ENCODE measurements at places on chromosomes 1 and 21. TPM values are rescaled to one million over a fixed set of nuclear protein-coding genes. Genes with fewer than 3 reads are reported as not detected.

ATP6V1G3 gene
- not detected for total RNA-seq

DNA sequence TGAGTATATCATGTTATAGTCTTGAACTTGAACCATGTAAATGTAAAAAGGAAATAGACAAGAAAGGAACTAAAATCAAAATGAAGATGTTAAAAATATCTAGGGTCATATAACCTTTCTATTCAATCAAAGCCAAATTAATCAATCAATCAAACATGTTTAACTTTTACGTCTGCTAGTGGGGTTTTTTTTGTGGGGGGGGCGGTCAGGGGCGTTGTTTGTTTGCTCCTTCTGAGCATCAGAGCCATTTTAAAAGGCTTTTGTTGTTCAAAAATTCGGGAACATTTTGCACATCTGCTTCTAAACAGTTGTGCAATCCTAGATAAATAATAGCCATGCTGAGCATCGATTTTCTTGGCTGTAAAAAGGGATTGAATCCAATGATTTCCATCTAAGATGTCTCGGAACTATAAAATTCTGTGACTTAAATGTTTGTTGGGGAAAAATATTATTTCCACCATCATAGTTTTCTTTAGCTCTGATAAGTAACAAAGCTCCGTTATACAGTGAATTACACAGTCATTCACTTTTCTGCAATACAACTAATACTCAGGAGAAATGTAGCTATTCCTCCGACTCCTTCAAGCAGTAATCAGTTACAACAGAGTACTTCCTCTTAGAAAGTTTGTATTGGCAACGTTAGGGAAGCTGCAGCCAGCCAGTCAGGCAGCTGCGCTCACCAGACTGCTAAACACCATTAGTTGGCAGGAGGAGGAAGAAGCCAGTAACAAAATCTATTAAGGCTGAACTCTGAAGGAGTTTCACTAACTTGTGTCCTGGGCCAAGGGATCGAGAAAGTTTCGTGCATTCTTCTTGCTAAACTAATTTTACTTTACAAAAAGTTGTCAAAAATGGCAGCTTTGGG lies 2.2 kb downstream of the SPATA6 start:
- H3K27me3 ChIP-seq: no peaks in the 10 kb centered on the region
- no peaks in the 10 kb centered on the region for H3K36me3 ChIP-seq
- H3K4me1 ChIP-seq: peaks cover 34% of the 10 kb centered on the region
- no peak for DNase-seq
- peak overlapping the region; percentile 87 for H3K4me3 ChIP-seq

- H3K4me3 ChIP-seq: peak overlapping the region; percentile 22
- H3K4me1 ChIP-seq: peaks cover 3% of the 10 kb centered on the region
- DNase-seq: no peak
Observed at GRCh38 chr1:23902321-23903278, 10.6 kb downstream of the CNR2 start.

DNA sequence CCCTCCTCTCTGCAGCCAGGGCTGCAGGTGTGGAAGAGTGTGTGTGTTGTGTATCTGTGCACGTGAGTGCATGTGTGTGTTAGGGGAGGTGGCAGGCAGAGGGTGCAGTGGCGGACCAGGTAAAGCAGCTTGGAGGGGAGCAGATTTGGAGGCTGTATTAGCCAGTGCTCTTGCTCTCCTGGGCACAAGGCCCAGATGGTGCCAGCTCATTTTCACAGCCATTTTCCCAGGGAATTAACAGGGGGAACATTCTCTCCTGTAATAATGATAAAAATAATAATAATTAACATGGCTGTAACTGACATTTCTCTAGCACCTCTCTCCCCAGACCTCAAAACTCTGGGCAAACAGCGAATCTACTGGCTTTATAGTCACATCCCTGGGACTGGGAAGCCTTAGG lies 43.6 kb downstream of the LRRN2 start:
- no peaks in the 10 kb centered on the region for H3K4me1 ChIP-seq
- peaks cover 33% of the 10 kb centered on the region for H3K27me3 ChIP-seq
- no peaks in the 10 kb centered on the region for H3K36me3 ChIP-seq
- no peak for DNase-seq
- no peak overlapping the region for H3K27ac ChIP-seq
- no peak overlapping the region for H3K4me3 ChIP-seq

DNA sequence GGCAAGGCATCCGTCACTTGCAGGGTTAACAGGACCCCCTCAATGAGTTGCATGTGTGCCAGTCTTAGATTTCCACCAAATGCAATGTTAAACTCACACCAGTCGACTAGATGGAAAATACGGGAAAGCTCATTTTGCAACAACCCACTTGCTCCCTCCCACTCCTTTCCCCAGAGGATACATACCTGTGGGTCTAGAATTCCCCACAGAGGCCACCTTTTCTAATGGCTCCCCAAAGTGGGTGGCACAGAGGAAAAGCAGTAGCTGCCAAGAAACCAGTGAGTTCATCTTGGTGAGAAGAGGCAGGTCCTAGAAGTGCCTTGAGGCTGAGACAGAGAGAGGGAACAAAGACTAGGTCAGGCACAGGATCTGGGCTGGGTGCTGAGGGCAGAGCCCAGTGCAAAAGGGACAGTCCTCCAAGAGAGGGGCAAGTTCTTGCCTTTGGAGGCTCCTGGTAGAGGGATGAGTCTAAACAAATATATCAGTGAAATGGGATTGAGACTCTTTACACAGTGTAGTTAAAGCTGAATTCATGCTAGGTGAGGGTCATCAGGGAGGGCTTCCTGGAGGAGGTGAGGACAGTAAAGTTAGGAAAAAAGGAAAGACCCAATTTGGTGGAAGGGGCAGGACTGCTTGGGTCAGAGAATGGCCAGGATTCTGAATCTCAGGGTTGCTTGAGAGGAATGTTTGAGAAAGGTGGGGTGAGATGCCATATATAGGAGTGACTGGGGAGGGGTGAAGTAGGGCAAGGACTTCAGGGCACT lies 3.5 kb downstream of the KISS1 start:
- no peak overlapping the region for H3K27ac ChIP-seq
- no peaks in the 10 kb centered on the region for H3K36me3 ChIP-seq
- no peak overlapping the region for H3K4me3 ChIP-seq
- H3K4me1 ChIP-seq: peaks cover 20% of the 10 kb centered on the region
- DNase-seq: no peak
- peaks cover 44% of the 10 kb centered on the region for H3K27me3 ChIP-seq

All from osteocyte (in vitro differentiated cells).